ENCODE measurements at places on chromosomes 4 and X.
A peak's percentile ranks its signal among the peaks of the same experiment; 100 is the strongest.

DNA sequence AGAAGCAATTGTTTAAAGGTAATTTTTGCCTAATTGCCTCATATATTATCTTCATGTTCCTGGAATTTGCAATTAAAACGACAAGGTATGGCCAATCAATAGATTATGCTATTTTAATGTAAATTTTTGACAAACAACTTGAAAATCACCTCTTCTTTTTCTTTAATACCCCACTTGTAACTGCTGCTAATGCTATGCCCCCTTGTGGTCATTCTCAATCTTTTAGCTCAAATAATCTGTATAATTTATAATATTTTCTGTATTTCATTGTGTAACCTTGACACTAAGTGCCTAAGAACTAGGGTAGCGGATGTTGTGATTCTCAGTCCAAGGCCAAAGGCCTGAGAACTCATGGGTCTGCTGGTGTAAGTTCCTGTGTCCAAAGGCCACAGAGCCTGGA, 831.7 kb upstream of the POU3F4 start:
- peak; percentile 3 for DNase-seq

DNA sequence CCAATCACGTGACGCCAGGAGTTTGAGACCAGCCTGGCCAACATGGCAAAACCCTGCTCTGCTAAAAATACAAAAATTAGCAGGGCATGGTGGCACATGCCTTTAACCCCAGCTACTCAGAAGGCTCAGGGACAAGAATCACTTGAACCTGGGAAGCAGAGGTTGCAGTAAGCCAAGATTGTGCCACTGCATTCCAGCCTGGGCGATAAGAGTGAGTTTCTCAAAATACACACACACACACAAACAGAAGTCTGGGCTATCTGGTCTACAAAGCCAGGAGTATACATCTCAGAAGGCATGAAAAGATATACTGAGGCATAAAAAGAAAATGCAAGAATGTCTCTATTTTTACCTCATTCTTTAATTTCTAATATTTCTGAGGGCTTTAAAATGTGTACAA, 11.3 kb downstream of the YTHDC1 start:
- DNase-seq, result no peak

DNA sequence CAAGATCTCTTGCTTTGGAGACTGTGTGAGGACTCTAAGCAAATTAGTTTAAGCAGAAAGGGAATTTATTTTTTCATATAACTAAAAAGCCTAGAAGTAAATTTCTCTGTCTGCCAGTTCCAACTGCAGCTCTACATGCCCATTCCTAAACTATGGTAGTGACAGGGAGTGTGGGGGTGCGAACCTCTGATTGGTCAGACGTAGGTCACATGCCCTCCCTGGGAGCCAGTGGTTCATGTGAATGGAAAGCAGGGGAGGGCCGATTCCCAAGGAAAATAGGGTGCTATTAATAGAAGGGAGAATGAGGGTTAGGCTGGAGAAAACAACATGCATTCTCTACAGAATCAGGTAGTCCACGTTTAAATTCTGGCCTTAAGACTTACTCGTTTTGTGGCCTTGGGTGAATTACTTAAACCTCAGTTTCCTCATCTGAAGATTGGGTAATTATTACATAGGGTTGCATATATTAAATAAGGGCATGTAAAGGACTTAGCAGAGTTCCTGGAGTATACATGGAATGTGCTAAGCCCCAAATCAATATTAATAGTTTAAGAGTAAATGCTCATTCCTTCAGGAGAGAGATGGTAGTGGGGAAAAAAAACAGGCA, 7.2 kb downstream of the RAB33B start:
- no peak for DNase-seq

GRCh38 chrX:87397103-87397886, 120.3 kb upstream of the KLHL4 start:
- DNase-seq, result peak; percentile 22

DNA sequence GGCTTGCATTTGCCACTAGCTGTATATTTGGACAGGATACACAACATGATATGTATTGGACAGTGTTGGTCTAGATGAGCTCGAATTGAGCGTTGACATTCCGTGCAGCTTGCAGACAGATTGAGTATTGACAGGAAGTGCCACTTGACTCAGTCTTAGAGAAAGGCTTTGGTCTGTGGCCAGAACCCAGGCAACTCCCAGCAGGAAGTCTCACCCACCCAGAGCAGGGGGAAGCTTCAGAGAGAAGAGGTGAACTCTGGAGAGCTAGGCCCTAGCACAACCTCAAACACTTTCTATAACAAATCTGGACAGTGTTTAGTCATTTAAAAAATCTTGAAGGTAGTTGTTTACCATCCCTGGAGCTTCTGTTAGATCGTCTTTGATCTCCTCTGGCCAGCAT, 280.5 kb downstream of the FBXW7 start:
- DNase-seq, result peak; percentile 42

GRCh38 chrX:9885150-9885549, 82.0 kb upstream of the CLDN34 start:
- peak; percentile 59 for DNase-seq

DNA sequence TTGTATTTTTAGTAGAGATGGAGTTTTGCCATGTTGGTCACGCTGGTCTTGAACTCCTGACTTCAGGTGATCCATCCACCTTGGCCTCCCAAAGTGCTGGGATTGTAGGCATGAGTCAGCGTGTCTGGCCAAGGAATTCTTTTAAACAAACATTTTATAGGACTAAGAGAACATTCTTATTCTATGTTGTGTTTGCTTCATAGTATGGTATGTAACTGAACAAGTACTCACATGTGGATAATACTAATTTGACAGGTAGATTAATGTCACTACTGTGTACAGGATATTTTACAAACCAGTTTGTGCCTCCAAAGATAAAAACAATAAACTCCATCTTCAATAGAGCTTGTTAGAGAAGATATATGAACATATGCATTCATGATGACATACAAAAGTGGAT, 1353.4 kb downstream of the PCDH7 start:
- DNase-seq, result no peak

- DNase-seq, result peak; percentile 5
These were observed 33.4 kb upstream of the RASGEF1B start for GRCh38 chr4:81505004-81505598.

DNA sequence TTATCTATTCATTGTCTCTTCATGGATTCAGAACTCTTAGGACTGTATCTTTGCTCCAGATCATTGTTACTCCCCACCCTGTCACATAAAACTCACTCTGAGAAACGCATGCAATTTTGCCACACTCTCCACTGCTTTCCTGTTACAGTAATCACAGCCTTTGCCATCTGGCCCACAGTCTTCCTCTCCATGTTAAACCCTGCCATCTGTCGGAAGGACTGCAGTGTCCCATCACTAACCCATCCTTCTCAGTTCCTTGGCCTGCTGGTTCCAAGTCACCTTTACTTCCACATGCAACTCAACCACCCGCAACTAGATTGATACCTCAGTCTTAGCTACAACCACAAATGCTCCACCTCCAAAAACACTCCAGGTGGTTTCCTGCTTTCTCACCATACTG, 308.7 kb upstream of the FAM241A start:
- no peak for DNase-seq

DNA sequence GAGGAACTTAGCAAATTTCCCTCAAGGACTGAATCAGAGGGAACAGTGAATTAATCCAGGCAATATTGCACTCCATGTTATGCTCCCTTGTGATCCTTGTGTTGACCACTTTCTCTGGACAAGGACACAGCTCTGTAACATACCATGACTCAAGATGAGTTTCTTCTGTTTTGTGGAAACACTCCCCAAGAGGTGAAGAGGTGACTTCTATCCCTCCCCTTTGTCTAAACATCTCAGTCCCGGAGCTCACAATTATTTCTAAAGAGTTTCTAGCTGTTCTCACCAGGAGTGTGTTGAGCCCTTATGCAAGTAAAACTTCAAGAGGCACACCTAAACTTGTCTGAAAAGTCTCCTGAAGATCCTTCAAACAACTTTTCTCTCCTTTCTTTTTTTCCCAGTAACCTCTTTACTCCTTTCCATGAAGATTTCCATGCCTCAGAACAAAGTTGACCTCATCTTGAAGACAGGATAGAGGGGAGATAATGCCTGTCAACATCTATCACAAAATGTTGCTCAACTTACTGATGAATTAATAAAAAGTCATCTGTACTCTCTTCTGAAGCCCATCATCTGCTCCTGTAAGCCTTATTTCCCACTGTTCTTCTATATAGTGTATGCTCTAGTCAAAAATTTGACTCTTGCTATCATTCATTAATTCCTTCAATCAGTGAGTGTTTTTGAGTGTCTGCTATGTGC, 429.1 kb downstream of the SPRY1 start:
- DNase-seq, result peak; percentile 94

- DNase-seq, result no peak
These were observed 36.4 kb upstream of the PPA2 start for GRCh38 chr4:105510245-105510644.

GRCh38 chr4:70938086-70938485, 35.9 kb downstream of the MOB1B start:
- DNase-seq, result no peak

DNA sequence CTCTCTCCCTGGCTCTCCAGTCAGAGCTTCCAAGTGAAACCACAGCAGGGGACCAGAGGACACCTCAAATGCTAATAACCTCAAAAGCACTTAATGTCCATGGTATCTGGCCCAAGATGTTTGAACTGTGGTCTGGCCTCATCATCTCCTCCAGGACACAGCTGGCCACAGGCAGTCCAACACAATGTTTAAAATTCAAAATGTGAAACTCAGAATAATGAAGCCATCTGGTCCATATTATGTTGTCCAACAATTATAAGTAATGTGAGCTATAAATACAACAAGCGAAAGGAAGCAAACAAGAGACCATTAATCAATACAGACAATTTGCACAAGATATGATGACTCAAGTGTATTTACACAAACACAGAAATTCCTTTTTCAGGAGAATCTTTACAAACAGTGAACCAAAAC, 90.7 kb upstream of the S100G start:
- DNase-seq, result peak; percentile 88

DNA sequence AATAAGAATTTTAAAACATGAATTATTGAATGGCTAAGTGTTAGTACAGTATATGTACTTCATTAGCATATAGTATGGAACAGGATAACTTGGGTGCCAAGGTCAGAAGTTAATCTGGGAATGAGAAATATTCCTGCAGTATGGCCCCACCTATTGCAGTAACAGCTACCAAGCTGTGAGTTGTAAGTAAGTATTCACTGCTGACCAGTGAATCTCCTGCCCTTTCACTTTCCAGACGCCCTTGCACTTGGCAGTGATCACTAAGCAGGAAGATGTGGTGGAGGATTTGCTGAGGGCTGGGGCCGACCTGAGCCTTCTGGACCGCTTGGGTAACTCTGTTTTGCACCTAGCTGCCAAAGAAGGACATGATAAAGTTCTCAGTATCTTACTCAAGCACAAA, 105.1 kb downstream of the NFKB1 start:
- no peak for DNase-seq

DNA sequence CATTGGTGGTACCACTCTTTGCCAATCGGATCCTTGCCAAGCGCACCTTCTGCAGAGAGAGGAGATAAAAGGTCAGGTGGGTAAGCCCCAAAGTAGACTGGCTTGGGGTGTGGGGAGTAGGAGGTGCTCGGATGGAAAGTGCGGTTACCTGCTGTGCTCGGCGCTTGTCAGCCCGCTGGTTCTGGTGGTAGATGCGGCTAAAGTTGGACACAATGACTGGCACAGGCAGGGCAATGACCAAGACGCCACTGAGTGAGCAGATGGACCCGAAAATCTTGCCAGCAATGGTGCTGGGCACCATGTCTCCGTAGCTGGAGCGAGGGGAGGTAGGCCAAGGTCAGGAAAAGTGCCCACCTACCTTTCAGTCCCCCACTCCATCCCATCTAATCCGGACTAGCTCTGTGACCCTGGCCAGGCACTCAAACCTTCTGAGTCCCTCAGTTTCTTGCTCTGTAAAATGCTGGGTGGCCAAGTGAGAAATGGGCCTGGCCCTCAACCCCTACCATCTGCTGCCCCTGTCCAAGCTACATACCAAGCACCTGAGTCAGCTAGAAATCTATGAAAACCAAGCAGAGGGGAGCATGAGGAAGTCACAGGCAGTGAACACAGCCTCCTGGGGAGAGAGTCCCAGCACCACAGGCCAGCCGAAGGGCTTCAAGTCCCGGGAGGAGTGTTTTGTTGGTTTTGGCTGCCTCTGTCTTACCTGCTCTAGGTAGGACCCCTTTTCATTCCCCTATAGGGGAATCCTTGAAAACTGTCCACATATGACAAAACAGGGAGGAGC, 4.7 kb downstream of the KCND1 start:
- DNase-seq, result peak; percentile 21
